ENCODE measurements at places on chromosomes 3 and 15.

- no peak for DNase-seq
Measured at GRCh38 chr3:65037861-65038260, 350.1 kb upstream of the ADAMTS9 start.

DNA sequence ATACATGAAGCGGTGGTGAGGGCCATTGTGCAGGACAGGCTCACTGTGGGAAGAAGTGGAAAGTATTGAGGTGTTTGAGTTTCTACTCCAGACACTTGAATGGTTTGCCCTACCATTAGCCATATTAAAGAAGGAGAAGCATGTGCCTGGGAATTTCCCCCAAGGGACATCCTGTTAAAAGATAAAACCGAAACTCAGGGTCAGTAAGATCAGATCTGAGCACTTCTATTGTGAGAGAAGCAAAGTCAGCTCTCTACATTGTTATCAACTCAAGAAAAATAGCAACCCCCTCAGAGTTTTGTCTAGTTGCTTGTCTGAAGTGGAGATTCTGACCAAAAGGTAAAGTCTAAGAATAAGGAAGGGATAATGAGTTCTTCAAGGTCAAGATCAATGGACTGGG is 269.8 kb downstream of the CHST2 start:
- no peak for DNase-seq

DNA sequence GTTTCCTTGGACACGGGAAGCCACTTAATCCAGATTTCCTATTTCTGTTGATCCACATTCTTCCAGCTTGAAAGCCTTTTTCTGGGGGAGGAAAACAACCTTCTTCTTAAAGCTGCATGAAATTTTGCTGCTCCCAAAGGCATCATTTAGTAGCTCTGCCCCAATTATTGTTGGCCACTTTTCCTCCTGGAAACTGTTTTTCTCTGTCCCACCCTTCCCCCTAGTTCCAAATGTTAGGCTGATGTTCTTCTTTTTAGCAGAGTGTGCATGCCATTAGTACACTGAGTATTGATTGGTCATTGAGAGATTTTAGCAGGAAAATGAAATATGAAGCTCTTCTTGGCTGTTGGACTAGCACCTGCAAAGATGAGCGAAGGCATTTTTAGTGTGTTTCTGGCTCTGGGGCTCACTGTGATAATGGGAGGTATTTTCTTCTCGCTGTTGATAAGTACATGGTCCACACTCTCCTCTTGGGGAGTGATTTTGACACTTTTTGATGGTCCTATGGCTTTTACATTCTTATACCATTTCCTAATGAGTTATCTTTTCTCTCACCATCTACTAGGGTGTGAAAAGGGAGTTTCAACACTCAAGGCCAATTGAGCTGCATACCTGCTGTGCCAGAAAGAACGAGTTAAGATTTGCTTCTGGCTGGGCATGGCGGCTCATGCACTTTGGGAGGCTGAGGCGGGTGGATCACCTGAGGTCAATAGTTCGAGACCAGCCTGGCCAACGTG is 200.5 kb downstream of the PTPRG start:
- DNase-seq, result no peak

- DNase-seq, result no peak
Measured at GRCh38 chr3:40152482-40153133, 156.9 kb upstream of the EIF1B start.

DNA sequence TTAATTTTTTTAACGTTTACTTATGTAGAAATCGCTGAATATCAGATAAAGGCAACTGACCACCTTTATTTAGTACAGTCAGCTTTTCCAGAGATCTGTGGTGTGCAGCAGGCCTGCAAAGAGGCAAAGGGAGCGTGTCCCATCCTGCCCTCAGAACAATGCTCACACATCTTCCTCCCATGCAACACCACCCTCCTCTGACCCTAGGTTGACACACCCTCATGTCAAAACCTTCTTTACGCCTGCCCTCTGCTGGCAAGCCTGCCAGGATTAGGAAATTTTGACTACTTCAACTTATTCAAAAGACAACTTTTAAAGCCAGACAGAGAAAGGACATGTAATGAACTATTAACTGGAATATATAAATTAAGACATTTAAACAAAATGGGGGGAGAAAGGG is 513.7 kb downstream of the FOXP1 start:
- DNase-seq, result peak; percentile 61

- DNase-seq, result no peak
Measured at GRCh38 chr15:72545156-72545555, 71.0 kb downstream of the ARIH1 start.

GRCh38 chr3:11769704-11770476 is 76.8 kb downstream of the TAMM41 start:
- DNase-seq, result no peak

DNA sequence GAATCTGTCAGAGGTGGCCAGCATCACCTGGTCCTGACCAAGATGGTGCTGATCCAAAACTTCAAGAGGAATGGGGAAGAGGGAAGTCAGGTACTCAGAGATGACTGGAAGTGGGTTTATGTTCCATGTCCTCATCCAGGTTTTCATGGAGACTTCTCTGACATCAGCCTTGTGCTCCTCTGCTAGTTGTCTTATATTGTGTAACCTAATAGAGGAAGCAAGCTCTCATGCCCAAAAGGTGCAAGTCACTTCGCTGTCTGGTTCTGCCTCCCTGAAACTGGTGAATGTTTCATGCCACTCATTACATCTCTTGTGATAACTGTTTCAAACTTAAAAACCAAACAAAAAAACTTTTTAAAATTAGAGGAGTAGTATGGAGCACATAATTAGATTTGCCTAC is 127.2 kb upstream of the MANF start:
- no peak for DNase-seq

DNA sequence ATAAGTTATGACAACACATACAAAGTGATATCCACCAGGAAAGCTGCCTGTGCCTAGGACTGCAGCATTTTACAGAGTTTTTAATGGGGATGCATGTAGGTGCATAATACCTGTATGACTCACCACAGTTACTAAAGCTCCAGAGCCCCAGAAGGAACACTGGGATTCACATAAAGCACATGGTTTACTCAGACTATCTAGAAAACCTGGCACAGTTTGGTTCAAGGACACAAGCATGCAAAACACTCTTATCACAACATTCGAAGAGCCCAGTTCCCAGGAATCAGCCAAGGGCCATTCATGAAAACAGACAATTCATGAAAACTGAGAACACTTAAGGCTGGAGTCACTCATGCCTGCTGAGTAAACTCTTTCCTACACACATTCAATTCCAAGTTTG is 261.0 kb downstream of the PYDC2 start:
- DNase-seq, result no peak

DNA sequence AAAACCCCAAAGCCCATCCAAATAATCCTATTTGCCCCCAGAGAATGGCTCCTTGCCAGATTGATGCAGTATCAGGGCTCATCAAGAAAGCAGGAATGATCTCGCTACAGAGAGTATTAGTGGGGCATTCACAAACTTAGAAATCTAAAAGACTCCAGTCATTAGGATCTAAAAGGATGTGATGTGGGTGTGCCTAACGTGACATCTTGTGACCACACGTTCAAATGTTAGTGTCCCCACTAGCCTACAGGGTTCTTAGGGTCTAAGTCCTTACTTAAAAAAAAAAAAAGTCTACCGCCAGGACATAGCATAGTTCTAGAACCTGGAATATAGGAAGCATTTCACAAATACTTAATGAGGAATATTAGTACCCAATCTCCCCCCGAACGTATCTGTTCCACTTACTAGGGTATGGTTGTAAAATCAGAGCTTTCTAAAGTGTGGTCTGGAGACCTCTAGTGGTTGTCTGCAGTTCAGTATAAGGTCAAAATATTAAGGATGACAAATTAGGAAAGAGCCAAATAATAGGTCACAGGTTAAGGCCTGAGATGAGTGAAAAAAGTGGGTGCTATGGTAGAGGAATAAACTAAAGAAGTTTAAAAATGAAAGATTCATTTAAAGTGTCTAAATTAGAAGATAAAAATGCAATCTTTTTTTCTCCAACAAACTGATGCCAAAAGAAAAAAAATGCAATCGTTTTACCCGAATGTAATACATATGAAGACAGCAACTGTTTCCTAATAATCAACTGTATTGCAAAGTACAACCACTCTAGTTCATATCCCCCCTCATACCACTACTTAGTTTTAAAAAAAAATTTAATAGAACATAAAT is 4.2 kb upstream of the CHRM5 start:
- no peak for DNase-seq

GRCh38 chr3:69096299-69096698 is 11.6 kb downstream of the ARL6IP5 start:
- no peak for DNase-seq

DNA sequence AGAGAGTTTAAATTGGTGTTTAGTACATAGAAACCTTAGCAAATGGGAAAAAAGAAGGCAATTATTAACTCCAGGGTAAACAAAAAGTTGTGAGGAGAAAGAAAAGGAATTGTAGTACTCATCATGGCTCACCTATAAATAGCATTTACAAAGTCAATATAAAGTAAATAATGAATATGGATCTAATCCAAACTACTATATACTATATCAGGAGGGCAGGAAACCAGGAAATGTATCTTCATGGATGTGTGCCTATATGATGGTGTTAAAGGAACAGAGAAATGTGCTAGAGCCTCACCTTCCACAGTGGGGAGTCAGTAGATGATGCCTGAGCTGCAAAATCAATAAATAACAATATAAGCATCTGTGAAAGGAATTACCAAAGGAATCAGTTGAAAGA is 208.9 kb downstream of the FAM43A start:
- no peak for DNase-seq

DNA sequence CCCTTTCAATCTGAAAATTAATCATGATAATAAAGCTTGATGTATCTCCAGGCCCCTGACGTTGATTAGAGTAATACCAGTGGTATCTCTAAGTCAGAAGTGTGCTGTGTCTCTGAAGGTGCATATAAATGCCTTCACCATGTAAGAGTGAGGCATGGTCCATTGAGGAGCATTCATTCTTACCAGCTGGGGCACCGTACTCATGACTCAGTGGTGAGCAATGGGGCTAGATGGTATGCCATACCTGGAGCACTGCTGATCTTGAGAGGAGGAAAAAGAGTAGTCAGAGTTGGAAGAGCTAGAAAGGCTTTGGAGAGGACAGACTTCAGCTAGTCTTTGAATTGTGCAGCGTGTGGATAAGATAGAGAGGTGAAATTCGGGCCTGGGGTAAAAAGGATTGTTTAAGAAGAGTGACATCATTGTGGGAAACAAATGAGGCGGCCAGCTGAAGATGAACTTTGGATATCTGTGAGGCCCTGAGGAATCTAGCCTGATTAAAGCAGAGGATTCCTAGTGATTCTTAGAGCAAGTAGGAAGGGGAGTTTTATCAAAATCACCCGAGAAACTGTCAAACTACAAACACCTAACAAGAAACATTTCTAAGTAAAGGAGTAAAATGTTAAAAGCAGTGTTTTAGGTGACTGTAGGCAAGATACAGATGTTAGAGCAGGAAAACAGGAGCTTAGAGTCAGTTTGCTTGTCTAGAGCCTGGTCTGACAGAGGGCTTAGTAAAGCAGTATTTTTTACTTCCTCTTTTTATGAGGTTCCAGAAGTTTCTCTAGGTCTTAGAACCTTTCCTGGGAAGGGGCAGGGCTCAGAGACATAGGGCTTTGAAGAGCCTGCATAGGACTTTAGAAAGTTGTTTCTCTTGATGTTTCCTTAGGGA is 13.6 kb downstream of the TMOD3 start:
- DNase-seq, result no peak

GRCh38 chr3:117102426-117102825 is 392.8 kb downstream of the TUSC7 start:
- no peak for DNase-seq

DNA sequence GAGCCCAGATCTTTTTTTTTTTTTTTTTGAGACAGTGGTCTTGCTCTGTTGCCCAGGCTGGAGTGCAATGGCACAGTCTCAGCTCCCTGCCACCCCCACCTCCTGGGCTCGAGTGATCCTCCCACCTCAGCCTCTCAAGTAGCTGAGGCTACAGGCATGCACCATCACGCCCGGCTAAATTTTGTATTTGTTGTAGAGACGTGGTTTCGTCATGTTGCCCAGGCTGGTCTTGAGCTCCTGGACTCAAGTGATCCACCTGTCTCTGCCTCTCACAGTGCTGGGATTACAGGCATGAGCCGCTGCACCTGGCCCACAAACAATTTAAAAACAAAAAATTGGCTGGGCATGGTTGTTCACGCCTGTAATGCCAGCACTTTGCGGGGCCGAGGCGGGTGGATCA is 22.6 kb upstream of the SLC6A6 start:
- no peak for DNase-seq

GRCh38 chr3:129626744-129627349 is 20.4 kb upstream of the PLXND1 start:
- peak; percentile 32 for DNase-seq

Data from activated T-cell treated with anti-CD3 and anti-CD28 coated beads for 1 hour (primary cell).